NCI-H2029 treated with DMSO at 0.1 percent for 48 hours (cell line): ENCODE measurements at places on chromosomes 1 and 21.

DNA sequence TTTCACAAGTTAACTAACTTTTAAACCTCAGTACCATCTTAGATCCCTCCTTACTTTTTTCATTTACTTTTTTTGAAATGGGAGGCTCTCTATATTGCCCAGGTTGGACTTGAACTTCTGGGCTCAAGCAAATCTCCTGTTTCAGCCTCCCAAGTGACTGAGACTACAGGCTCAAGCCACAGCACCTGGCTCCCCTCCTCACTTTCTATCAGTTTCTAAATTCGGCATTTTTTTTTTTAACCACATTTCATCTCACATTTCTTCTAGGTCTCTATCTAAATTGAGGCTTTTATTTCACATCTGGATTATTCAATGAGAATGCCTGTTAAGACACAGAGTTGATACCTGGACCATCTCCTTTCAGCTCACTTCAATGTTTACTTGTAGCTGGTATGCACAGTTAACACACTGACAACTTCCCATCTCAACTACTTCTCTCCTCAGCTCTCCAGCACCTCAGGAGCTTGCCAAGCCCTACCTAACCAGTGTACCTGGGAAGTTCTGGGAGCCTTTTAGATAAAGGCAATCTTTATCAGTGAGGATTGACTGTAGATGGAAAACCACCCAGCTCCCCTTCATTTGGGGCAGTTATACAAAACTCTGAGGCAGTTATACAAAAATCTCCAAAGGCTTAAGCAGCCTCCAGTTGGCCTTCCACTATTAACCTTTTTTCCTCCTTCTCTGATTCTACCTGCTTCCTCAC, 3.4 kb downstream of the USP33 start:
- DNase-seq, result no peak

- peak; percentile 35 for DNase-seq
Measured at GRCh38 chr1:180252638-180253536, 22.8 kb downstream of the LHX4 start.

DNA sequence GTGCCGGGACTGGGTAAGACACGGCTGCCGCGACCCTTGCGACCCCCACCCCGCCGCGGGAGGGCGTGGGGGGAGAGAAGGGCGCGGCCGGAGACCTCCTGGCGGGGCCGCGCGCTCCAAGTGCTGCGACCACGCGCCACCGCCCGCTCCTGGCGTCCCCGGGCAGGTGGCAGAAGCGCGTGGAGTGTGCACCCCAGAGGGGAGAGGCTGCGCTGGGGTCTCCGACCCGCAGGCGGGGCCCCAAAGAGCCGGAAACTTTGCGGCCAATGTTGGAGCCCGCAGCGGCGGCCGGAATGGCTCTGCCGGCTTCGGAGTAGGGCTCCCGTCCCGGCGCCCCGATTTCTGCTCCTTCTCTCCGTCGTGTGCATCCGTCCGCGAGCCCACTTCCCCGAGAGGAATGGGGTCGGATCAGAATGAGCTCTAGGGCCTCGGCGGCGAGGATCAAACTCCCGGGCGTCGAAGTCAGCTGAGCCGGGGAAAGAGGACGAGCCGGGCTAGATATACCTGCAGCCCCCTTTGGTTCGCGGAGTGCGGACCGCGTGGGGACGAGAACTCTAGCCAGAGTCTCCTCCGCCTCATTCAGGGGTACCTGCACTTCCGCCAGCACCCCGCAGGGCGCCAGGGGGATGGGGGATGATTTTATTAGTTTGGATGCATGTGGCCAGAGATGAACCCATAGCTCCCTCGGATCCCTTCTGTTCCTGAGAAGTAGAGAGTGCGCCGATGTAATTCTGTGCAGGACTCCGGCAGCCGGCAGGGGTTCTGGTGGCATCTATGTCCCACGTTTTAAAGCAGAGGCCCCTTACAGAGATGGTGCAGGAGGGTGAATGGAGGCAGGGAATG, 751 bp downstream of the STUM start:
- no peak for DNase-seq

GRCh38 chr21:28636752-28637691, 355.7 kb downstream of the LTN1 start:
- no peak for DNase-seq

- DNase-seq, result no peak
Measured at GRCh38 chr1:110280126-110280525, 59.1 kb upstream of the RBM15 start.

- no peak for DNase-seq
Measured at GRCh38 chr1:212669102-212669501, 30.5 kb downstream of the BATF3 start.

GRCh38 chr1:244761279-244761678, 74.2 kb upstream of the COX20 start:
- no peak for DNase-seq

GRCh38 chr1:186618401-186619170, 61.6 kb downstream of the PTGS2 start:
- peak; percentile 25 for DNase-seq

- no peak for DNase-seq
Measured at GRCh38 chr1:10594595-10595223, 120.0 kb downstream of the PEX14 start.

DNA sequence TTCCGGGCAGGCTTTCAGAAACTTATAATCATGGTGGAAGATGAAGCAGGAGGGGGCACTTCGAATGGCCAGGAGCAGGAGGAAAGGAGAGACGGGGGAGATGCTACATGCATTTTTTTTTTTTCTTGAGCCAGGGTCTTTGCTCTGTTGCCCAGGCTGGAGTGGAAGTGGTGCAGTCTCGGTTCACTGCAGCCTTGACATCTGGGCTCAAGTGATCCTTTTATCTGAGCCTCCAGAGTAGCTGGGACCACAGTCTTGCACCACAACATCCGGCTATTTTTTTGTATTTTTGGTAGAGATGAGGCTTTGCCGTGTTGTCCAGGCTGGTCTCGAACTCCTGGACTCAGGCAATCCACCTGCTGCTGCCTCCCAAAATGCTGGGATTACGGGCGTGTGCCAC, 61.6 kb downstream of the SELENOF start:
- DNase-seq, result no peak

DNA sequence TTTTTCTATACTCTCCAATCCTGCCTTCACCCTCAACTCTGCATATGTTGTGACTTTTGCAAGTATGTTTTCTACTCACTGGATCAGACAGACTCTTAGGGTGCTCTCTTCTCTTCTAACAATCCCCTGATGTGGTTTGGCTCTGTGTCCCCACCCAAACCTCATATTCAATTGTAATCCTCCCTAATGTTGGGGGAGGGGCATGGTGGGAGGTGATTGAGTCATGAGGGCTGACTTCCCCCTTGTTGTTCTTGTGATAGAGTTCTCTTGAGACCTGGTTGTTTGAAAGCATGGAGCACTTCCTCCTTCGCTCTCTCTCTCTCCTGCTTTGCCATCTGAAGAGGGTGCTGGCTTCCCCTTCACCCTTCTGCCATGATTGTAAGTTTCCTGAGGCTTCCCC, 148.9 kb upstream of the IGSF21 start:
- DNase-seq, result no peak

DNA sequence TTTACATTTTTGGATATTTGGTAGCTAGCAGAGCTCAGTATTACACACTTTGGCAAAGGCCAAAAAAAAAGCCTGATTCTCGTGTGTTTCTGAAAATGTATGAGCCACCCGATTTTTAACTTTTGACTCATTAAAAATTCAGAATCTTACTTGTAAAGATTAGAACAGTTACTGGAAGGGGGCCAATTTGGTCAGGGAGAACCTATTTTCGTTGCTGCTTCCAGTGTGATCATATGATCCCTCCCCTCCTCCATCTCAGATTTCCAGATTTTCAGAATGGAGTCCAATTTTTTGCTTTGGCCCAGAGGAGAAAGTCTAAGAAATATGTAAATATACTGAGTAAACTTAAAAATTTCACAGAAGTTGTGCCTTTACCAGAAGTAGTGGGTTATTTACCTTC, 3.2 kb upstream of the OR2AK2 start:
- no peak for DNase-seq

DNA sequence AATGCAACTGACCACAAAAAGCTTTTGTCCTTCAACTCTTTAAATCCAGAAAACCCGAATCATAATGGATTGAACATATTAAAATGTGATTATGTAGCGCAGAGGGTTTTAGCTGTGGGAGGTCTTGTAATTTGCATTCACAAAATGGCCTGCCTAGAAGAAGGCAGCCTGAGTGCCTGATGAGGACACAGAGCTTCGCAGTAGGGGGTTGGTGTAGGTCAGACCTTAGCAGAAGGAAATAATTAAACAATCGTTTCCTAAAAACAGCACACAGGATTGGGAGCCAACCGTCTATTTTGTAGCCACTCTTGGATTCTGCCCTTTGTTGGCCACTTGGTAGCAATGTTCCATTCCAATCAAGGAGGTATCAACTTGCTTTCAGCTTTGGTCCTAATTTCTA, 195.7 kb upstream of the KIAA0040 start:
- DNase-seq, result no peak

DNA sequence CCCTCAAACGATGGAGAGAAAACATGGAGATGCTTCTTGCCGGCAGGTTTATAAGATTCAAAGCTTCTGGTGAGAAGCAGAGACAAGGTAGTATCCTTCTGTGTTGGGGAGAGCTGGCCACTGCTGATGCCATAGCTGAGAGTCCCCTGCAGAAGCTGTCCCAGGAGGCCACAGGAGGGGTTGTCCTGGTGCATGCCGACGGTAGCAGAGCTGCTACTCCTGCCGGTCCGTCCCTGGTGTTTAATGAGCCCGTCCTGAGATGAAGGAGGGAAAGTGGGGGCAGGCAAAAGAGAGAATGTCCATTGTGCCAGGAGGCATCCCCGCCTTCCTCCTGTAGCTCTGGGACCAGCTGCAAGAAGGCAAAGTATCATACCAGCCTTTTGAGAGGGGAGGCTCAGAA, 10.4 kb upstream of the C2CD2 start:
- DNase-seq, result no peak

DNA sequence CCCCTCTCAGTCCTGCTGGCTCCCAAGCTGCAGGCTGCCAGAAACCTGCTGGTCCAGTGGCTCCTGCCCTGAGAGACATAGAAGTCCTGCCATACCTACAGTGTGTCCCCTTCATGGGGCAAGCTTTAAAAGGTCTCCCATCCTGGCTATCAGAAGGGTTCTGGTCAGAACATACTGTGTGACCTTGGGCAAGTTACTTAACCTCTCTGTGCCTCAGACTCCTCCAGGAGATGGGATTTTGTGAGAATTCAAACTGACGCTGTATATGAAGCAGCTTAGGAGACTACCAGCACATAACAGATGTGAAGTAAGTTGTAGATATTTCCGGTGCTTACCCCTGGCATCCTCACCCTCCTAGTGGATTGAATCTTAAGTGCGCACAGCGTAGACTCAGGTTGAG, 8.7 kb upstream of the GJB5 start:
- DNase-seq, result no peak

DNA sequence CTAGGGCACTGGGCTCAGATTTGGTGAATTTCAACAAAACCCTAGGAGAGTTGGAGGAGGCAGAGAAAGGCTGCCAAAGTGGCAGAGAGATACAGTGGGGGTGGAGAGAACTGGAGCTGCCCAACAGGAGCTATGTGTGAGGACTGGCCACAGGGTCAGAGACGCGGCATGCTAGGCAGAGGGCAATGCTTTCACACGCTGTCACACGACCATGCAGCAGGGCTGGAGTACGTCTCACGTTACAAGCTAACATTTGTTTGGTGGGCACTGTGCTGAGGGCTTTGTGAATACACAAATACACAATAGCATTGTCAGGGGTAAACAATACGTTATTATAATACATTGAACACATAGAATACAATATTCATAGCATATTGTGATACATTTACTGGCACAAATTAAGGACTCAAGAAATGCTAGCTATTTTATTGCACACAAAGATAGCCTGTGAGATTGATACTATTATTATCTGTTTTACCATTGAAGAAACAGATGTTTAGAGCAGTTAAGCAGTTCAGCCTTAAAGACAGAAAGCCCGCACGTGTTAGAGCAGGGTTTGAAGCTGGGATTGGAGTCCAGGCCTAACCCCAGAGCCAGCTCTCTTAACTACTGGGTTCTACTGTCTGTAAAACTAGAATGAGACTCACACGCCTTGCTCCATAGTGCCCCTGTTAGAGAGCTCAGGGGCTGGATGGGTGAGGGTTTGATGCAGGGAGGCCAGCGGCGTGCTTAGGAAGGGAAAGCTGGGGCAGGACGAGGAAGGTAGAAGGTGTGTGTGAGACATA, 4.5 kb downstream of the RAB7B start:
- no peak for DNase-seq

DNA sequence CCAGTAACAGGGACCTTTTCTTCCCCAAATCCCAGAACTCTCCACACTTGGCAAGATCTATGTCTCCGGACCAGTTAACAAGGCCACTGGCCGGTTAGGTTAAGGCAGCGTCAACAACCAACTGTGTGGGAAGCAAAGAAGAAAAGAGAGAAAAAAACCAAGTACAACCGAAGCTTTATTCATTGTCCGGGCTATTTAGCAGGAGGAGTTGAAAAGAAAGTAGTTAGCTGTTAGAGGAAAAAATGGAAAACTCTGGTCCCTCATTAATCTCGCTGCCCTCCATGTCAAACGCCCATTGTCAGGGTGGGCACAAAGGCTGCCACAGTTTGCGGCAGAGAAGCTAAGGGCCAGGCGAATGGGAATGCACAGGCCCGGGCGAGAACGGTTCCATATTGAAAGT, 49.3 kb upstream of the GRIK3 start:
- DNase-seq, result no peak

GRCh38 chr1:115807723-115808122, 33.2 kb downstream of the NHLH2 start:
- DNase-seq, result peak; percentile 33

DNA sequence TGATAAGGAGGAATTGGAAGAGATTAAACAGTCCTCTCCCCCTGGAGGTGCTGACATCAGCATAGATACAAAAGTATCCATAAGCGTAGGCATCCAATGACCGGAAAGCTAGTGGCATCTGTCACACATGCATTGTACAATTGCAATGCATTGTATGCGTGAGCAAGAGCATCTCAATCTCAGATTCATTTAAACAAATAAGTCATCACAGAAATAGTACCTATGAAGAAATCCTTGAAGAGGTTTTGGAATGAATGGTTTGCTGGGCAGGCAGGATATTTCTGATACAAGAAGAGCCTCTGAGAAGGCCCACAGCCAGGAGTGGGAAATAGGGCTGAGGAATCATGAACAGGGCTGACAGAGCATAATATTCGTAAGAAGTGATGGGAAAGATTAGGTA, 88.9 kb upstream of the ABCD3 start:
- no peak for DNase-seq

- no peak for DNase-seq
Measured at GRCh38 chr1:214565310-214565709, 13.9 kb upstream of the PTPN14 start.

GRCh38 chr1:240998441-240999015, 358.5 kb downstream of the RGS7 start:
- no peak for DNase-seq

DNA sequence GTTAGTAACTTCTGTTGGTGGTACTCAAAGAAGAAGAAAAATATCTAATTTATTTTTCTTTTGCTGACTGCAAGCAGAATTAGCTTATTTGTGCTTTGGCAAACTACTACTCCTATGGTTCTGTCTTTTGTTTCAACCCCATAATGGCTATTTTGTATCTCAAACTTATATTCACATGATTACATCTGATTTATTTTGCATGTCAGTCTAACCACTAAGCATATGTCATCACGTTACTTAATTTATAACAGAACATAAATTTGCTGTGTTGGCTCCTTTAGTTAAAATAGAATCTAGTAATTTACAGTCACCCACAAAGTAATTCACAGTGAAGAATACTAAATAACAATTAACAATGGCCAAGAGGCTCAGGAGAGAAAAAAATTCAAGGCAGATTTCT, 39.1 kb upstream of the CNN3 start:
- no peak for DNase-seq
